ENCODE measurements at places on chromosomes 3 and 15.

DNA sequence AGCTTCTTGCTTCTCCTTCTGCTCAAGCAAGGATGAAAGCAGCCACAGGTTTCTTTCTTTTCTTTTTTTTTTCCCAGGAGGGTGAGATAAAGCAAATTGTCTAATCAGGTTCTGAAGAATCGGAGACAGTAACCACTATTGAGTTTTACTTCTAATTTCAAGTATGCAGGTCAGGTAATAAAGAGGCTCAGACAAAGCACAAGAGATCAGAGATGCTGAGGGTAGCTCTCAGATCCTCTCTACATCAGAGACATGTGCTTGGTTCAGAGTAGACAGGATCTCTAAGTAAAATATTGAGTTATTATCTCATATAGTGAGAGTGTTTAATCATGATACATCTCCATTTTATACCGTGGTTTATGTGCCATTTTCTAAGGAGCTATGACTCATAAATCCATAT, 168.5 kb downstream of the NFKBIZ start:
- no peak for DNase-seq

DNA sequence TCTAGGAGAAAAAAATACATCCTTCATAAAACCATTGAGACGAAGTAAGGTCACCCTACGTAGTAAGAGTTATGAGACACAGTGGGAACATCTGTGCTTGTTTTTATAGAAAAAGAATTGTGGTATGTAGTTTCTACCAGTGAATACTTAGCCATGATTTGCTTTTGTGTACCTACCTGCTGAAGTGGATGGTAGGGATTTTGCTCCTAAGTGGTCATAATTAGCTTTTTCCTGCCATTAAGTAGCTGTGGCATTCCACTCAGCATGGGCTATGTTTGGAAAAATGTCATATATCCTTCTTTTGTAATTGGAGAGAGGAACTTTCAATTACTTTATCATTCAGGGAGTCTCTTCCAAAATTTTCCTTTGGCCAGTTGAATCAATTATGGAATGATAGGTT, 63.7 kb downstream of the CHD2 start:
- no peak for DNase-seq

DNA sequence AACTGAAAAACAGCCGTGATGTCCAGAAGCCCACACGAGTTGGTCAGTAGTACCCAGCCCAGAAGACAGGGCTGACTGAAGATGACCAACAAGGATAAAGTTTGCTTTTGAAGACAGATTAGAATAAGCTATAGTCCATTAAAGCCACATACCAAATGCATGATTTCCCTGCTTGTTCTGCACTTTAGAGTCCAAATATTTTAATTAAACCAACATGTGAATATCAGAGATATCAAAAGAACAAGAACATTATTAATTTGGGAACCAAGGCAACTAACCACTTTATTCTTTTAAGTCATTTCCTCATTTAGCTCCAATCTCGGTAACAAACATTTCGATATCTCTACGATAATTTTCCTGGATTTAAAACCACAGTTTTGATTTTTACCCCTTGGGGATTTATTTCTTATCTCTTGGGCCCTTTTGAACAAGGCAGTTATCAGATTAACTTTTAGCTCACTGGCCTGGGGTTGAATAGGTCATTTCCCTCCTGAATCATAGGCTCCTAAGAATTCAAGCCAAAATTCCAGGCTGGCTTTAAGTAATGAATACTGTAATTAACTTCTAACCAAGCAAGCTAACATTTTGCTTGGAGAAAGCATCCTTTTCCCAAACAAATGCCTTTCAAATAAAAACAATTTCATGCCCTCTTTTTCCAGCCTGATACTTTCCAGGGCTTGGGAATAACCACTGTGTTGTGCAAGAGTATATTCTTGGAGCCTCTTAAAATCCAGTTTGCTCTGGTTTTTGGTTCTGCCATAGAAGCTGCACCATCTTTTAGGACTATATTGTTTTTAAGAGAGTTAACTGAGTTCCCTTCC, 102.9 kb upstream of the NR2E3 start:
- peak; percentile 60 for DNase-seq

GRCh38 chr3:125967156-125967555, 1.8 kb upstream of the ROPN1B start:
- no peak for DNase-seq

GRCh38 chr3:67401921-67402320, 252.5 kb downstream of the SUCLG2 start:
- peak; percentile 4 for DNase-seq

GRCh38 chr3:76362643-76363042, 577.3 kb upstream of the ZNF717 start:
- no peak for DNase-seq

- DNase-seq, result peak; percentile 36
Measured at GRCh38 chr3:57864853-57865252, 108.7 kb downstream of the SLMAP start.

DNA sequence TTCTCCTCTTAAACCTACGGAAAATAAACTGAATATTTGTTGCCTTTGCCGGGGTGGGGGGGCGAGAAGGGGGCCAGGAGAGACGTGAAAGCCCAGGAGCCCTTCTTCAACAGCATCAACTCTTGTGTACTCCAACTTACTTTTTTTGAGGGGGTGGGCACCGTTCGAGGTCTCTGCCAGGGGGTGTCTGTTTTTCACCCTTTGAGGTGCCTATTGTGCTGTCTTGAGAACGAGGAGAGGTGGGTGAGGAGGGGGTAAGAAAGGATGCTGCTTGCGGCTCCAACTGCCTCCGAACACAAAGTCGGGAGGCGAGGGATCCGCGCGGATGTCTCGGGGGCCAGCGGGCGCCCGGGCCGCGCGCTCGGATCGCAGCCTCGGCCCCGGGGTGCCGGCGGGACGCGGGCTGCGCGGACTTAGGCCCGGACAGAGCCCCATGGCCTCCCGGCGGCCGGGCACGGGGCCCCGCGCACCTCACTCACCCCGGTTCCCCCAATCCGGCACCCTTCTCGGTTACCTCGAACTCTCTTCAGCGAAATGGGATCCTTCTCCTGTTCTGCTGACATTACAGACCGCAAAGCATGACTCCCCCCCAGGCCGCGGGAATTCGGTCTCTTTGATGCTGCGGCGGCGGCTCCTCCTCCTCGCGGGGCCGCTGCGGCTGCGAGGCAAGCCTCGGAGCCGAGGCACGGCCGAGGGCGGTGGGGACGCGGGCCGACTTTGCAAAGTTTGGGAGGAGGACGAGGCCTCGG, 650 bp downstream of the PYGO1 start:
- DNase-seq, result peak; percentile 46

- DNase-seq, result no peak
Measured at GRCh38 chr3:40623567-40623966, 98.8 kb downstream of the ZNF621 start.

GRCh38 chr15:53830707-53831386, 71.4 kb upstream of the WDR72 start:
- no peak for DNase-seq

GRCh38 chr3:3765661-3766060, 33.6 kb upstream of the LRRN1 start:
- no peak for DNase-seq

GRCh38 chr3:18847583-18848197, 300.6 kb upstream of the KCNH8 start:
- no peak for DNase-seq

DNA sequence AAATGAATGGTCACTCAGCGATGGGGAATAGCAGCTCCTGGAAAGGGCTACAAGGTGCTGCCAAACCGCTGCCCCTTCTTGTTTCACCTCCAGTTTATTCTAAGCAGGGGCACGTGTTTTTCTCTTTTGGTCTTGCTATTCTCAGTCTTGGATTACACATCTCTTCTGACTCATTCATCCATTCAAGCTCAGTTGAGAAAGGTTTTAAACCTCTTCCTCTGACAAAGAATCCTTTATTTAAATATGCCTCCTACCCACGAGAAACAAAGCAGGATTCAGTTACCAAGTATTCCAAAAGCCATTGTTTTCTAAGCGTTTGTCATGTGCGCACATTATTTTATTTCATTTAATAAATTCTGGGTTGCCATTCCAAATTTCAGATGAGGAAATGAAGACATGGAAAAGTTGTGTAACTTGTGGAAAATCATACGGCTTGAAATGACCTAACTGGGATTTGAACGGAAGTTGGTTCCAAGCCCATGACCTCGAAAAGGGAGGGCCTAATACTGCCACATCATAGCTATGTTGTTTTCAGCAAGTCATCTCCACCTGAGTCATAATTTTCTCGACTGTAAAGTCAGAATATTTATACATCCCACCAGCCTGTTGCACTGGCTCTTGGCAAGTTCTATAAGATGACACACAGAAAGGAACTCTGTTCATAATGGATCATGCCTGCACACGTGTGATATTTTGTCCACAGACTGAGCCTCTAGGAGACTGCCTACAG, 292.0 kb upstream of the SLCO3A1 start:
- peak; percentile 86 for DNase-seq

DNA sequence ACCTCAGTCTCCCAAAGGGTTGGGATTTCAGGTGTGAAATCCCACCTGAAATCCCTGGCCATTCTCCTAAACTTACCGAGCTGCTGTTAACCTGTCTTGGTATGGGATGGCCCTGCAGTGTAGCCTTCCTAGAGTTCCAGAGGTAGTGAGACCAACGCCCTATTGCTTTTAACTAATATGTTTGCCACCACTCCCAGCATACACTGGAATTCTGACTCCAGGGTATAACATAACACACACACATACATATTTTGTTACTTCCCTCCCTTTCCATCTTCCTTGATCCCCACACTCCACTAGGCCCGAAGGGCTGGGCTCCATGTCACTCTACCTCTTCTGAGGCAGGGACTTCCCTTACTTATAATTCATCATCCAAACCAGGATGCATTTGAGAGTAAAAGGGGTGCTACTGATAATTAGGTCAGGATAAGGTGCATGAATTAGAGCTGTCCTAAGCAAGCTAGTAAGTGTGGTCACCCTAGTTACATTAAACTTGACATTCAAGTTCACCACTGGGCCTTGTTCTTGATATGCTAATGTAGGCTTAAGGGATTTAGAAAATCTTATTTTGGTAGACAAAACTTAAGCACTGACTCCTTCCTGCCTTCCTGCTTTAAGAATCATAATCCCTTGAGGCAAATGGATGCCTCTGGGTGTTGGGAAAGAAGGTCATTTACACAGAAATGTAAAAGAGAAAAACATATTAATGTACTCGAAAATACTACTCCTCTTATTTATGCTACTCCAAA, 317.6 kb downstream of the MAGI1 start:
- no peak for DNase-seq

GRCh38 chr15:65633752-65634151, 12.0 kb downstream of the SLC24A1 start:
- no peak for DNase-seq

GRCh38 chr3:48068886-48069285, 52.7 kb upstream of the MAP4 start:
- no peak for DNase-seq
